ENCODE measurements at places on chromosomes 7 and 10.

DNA sequence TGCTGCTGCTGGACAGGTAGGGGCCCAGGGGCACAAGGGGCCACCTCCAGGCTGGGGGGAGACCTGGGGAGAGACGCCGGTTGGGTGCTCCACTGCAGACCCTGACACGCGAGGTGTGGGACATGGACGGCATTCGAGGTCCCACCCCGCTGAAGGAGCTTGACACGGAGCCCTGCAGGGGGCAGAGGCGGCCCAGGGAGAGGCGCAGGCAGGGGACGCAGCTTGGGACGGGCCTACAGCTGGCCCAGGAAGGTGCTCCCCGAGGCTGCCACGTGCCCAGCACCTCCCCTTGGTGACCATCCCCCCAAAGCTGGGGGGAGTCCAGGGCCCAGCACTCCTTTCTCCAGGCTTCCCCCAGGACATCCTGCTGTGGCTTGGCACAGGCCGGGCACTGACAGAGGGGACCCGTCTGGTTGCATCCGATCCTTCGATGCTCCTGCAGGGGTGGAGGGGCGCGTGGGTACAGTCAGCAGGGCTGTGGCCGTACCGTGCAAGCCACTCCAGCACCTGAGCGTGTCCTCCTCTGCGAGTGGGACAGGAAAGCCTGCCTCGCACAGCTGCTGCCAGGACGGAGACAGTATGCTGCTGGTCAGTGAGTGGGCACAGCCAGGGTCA is 174.4 kb downstream of the ELFN1 start:
- ATAC-seq, result no peak

DNA sequence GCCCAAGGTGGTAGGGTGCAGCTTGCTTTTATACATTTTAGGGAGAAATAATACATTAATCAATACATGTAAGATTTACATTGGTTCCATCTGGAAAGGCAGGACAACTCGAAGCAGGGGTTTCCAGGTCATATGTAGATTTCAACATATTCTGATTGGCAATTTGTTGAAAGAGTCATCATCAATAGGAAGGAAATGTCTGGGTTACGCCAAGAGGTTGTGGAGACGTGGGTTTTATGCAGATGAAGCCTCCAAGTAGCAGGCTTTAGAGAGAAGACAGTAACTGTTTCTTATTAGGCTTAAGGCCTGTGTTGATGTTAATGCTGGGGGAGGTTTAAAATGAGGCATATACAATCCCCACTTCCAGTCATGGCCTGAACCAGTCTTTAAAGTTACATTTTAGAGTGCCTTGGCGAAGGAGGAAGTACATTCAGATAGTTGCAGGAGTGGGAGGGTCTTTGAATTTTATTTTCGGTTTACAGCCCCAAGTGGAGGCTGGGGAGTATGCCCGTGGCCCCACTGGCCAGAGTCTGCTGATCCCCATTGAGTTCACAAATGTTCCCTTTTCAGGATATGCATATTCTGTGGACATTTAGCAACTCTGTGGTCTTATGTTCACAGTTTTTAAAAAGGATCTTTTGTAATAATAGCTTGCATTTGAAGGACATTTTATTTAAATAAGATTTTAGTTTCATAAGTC is 166.0 kb upstream of the GDF10 start:
- no peak for ATAC-seq

- ATAC-seq, result peak; percentile 4
These were observed at the start of gene NYAP1 for GRCh38 chr7:100483722-100484672. Gene NYAP1 (plus strand): TSS chr7:100483927. CDS start chr7:100485312, 1,385 bp downstream.

DNA sequence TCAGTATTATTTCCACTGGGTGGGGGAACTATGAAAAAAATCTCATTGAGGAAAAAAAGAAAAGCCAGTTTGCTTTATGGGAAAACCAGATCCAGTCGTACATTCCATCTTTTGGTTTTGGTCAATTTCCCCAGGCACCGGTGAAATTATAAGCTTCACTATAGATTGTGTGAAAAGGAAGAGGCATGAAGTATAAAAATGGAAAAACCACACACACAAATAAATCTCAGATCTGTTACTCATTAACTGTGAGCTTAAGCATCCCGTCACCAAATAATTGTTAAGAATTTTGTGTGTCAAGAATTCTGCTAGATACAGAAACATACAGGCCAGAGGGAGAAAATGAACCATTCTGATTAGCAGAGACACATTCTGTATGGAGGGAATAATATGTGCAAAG is 405.5 kb upstream of the CELF2 start:
- no peak for ATAC-seq

DNA sequence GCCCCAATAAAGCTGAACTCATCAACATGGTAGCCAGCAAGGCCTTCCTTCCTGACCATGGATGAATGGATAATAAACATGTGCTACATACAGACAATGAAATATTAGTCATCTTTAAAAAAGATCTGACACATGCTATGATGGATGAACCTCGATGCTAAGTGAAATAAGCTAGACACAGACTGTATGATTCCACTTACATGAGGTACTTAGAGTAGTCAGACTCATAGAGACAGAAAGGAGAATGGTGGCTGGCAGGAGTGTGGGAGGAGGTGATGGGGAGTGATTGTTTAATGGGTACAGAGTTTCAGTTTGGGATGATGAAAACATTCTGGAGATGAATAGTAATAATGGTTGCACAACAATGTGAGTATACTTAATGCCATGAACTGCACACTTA is 114.1 kb upstream of the SORCS3 start:
- ATAC-seq, result peak; percentile 56

DNA sequence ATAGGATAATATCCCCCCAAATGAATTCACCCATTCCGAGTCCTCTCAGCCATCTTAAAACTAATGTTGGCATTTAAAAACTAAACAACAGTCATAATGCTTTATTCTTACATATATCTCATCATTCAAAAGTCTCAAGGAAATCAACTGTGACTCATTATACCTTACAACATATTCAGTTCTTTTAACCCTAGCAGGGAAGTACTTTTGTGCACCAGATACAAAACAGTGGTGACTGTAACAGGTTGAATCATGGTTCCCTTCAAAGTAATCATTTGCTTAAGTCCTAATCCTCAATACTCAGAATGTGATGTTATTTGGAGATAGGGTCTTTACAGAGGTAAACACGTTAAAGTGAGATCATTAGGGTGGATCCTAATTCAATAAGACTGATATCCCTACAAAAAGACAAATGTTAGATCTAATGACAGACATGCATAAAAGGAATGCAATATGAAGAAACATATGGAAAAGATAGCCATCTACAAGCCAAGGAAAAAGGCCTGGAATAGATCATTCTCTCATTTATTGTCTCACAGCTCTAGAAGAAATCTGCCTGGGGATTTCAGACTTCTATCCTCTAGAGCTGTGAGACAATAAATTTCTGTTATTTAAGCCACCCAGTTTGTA is 42.3 kb downstream of the RELN start:
- ATAC-seq, result no peak

DNA sequence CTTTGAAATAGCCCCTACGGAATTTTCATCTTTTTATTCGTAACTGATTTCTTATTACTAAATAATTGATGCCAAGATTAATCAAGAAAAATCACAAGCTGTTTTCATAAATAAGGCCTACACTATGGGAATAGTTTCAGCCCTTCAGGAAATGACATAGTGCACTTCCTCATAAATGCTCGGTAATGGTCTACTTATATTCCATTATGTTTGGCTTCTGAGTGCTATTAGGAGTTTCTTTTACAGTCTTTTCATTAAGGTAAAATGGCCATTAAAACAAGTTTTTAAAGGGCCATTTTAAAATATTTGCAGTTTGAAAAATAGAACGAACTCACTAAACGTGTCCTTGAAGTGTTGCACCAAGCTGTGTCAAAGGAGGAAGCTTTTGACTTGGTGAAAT is 174.5 kb downstream of the DNAH11 start:
- no peak for ATAC-seq

- no peak for ATAC-seq
These were observed 36.0 kb downstream of the RHOBTB1 start for GRCh38 chr10:60908031-60908430.

GRCh38 chr7:28390426-28390825 is 21.9 kb upstream of the CREB5 start:
- no peak for ATAC-seq

- ATAC-seq, result no peak
These were observed 54.6 kb downstream of the FHIP2A start for GRCh38 chr10:114876169-114876568.

- ATAC-seq, result no peak
These were observed 190.7 kb upstream of the CHRM2 start for GRCh38 chr7:136677471-136678365.

DNA sequence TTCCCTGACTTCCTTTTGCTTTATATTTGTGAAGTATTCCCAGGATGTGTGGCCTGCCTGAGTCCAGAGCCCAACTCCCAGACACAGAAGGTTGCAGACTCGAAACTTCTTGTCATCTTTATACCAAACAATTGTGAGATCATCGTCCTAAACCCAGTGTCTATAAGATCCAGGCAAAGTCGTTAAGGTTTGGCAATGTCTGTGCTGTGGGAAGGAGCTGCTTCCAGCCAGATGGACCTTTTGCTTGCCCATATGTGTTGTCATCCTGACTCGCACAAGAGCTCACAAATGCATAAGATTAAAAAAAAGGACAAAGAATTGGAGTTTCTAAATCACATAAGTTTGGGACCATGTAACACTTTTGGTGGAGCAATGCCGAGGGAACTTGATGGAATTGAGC is 37.0 kb downstream of the WNT2 start:
- no peak for ATAC-seq

DNA sequence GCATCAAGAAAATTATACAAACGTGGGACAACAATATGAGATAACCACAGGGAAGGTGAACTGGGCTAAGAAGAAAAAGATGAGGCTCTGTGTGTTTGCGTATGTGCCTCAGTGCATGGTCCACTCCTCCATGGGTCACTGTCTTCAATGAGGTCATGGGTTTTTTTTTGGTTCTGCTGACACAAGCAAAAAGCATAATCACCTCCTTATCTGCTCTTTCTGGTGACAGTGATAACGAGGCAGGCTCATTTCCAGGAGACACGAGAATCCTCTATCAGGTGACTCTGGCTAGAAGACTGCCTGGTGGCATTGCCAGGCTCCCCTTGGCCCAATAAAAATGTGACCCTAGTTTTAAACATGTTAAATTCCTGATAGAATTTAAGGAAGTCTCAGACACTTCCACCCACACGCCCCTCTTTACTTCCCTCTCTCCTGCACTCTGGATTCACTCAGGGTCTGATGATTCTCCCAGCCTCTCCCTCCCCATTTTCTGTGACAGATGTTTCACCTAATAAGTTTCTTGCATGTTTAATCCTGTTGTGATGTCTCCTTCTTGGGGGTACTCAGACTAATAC is 35.3 kb upstream of the CDCA7L start:
- ATAC-seq, result no peak

DNA sequence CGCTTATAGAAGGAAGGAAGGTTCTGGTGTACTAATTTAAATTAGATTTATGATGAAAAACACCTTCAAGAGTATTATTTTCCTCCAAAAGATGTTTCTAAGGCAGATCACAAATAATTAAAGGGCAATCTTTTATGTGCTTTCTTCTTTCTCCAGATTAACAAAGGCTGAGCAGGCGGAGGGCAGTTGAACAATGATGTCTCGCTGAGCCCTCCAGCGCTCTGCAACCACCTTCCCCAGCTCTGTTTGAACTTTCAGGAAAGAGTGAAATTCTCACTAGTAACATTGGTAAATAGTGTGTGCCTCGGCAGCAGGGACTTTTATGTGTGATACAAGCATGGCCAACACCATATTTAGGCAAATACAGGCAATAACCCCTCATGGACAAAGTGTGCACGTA is 379.1 kb upstream of the MKI67 start:
- ATAC-seq, result no peak

- ATAC-seq, result no peak
These were observed 255.8 kb downstream of the ABCA13 start for GRCh38 chr7:48426966-48427555.

- ATAC-seq, result no peak
These were observed 37.8 kb downstream of the DNAJB12 start for GRCh38 chr10:72316748-72317435.

GRCh38 chr10:79392506-79393176 is 45.4 kb downstream of the PPIF start:
- no peak for ATAC-seq

GRCh38 chr10:79980711-79981110 is 31.8 kb upstream of the SFTPD start:
- ATAC-seq, result no peak

DNA sequence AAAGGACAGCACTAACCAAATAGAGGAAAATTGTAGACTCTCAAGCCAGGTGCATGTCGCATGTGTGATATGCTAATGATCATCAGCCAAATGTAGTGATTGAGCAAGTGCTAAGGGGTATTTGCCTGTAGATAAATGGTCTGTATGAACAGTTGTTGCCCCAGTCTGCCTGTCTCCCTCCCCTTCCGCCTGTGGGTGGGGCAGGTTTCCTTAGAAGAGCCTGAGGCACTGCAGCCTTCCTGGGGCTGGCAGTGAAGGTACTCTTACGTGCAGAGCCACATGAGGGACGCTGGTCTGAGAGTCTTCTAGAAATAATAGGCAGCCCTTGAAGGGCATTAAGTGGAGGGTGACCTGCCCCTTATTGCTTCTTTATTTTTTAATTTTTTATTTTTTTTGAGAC is 152.1 kb downstream of the SNX10 start:
- no peak for ATAC-seq

DNA sequence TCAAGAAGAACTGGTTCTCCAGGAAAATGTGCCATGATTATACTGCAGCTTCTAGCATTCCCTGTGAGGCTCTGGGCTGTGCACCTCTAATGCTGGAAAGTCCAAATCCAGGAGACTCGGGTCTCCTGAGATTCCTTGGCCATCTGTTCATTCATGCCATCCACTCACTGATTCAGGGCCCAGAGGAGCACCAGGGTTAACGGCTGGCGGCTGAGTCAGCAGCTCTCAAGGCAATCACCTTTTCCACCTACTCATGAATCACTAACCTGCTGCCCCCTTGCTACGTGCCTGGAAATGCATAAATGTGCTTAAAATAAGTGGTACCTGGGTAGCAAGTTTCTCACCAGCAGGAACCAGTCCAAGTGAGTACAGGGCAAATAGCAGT is 132.7 kb downstream of the KCNMA1 start:
- ATAC-seq, result peak; percentile 25

- ATAC-seq, result no peak
These were observed 45.8 kb downstream of the COL13A1 start for GRCh38 chr10:69847458-69847857.

DNA sequence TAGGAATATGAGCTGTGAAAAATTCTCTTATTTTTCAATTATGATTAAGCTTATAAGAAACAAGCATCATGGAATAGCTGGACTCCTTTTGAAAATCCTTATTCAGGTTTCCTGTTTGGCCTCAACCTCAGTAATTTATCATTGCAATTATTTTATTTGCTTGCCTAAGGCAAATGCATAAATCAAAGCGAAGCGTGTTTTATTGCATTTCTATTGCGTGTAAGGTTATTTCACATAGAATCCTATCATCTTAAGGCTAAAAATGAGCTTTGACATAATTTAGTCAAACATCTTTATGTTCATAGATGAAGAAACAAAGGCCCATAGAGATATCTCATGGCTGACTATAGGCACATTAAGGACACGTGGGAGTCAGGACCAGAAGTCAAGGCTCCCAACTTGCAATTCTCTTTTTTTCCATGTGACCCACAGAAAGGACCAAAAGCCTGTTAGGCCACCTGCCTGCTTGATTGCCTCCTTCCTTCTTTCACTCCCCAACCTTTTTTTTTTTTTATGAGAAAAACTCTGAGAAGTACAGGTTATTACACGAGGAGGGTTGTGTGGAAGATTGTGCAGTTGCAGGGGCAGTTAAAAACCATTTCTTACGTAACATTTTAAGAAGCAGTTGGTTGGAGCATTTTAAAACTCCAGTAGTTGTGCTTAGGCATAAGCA is 261.0 kb downstream of the HDAC9 start:
- ATAC-seq, result no peak

- ATAC-seq, result no peak
These were observed 105.5 kb downstream of the TRIM24 start for GRCh38 chr7:138565451-138566114.
